ENCODE measurements at places on chromosomes 1 and 21.

DNA sequence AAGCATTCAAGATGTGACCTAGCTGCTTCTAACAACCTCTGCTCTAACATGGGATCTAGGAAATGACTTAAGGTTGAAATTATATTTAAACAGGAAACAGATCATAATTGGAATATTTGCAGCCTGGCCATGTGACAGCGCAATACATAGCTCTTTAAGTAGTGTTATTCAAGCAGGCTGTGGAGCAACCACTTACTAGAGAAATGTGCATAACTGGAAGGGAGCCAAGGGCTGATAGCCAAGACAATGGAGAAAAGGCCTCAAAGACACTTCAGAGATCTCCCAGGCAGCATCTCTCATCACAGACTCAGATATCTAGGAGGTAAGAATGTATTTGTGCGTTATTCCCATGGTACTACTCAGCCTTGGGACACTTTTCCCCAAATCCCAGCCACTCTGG is 823.0 kb upstream of the PRMT6 start:
- DNase-seq = no peak

DNA sequence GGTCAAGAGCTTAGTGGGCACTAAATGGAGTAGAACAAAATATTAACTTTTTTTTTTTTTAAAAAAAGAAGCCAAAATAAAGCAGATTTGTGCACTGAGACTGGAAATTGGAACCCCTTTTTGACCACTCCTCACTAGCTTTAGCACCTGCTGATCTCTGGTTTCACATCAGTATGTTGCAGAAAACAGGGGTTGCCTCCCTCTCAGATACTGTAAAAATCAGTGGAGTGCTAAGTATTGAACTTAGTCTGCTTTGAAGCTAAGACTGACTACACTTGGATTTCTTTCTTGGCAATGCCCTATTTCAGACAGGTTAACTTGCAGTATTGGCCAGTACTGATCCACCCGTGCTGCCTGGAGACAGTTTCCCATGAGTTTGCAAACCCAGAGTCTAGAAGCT is 2.7 kb upstream of the KIAA0040 start:
- no peak for DNase-seq

DNA sequence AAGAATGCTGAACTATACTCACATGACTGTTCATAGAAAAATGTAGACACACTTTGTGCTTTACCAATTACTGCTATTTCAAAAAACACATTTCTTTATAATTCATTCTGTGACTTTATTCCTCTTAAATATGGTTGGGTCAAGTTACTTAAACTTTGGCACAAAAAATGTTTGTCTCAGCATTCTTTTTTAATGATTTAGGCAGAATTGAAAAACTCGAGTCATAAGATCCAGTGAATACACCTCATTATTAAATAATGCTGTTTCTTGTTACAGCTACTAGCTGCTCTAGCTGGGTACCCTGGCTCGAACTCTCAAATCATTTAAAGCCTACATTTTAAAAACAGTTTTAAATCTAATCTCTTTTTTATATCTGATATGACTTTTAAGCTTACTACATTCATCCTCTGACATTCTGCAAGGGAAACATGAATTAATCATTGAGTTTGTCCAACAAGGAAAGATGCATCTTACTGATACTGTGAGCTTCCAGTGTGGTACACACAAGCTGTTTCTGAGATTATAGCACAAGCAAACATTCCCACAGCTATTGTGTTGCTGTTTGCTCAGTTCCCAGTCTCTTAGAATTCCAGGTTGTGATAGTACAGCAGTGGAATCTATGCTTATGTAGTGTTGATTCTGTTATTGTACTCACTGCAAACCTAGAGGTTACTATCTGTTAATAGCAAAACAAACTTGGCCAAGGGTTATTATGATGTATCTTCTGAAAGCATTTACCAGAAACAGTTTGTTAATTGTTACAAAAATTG is 746.5 kb downstream of the USP25 start:
- DNase-seq = no peak

DNA sequence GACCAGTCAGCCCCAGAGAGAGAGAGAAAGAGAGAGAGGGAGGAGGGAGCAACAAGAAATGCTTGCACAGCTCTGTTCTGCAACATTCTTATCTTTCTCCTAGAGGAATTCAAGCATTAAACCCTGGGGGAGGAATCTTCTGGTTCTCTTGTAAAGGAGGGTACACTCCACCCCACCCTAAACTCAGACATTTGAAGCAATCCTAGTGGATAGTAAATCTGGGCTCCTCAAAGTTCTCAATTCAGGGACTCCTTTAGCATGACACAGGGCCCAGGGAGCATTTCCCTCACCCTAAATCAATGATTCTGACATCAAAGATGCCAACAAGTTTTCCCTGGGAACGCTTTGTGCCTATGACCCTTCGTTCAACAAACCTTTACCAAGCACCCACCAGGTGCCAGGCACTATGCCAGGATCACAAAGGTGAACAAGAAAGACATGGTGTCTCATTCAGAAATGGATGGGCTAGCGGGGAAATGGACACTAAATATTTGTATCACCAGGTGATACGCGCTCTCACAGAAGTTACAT is 11.9 kb upstream of the CAPN2 start:
- no peak for DNase-seq

- no peak for DNase-seq
These were observed 181.1 kb downstream of the DYRK1A start for GRCh38 chr21:37547615-37548200.

DNA sequence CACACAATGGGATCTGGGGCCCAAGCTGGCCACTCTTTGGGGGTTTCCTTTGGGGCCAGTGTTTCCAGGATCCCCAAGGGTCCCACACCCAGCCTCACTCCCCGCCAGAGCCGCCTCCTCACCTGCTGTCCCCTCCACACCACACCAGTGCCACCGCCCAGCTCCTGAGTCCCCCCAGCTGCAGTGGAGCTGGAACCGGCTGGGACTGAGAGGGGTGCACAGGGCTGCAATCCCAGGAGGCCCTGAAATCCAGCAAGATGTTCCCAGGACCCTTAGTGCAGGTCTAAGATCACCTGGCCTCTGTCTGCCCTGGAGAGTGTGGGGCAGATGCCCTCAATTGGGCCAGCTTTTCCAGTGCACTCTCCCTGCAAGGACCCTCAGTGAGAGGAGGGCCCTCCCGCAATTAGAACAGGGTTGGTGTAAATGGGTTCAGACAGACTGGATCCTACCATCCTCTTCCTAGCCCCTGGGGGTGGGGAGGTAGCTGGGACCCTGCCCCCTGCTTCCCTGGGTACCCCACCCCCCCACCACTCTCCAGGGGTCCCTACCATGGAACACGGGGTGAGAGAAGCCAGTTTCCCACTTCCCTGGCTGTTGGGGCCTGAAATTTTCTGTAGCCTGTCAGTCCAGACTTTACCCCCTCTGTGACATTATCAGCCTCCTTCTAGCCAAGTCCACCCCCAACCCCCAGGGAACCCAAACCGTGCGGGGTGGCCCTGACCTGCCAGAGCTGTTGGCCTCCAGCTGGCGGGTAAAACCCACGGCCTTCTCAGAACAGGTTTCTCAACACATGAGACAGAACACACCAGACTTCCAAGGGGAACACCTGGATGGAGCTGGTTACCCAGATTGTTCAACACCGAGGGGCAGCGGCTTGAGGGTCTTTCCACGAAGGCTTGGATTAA is 7.0 kb downstream of the KRTAP10-12 start:
- DNase-seq = no peak

DNA sequence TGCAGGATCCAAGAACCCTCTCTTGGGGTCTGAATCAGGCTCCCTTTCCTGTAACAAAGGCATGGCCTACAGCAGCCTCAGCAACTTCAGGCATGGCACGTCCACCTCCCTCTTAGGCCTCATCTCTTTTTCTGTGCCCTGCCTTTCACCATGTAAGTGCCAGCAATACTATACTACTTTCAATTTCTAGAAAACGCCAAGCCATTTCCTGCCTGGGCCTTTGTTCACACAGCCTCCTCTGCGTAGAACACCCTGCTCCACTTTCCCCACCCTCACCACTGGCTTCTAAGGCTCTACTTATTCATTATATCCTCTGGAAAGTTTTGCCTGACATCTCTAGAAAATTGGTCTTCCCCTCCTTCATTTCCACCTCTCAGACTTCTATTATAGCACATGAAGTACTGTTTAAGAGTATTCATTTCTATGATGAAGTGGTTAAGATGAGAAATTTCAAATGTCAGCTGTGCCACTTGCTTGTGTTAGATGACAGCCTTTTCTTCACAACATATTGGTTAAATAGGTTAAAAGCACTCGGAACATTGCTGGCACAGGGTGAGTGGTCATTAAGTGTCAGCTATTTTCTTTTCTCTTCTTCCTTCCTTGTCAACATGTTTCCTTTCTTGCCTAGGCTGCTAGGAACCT is 41.6 kb upstream of the VWA5B1 start:
- no peak for DNase-seq

- DNase-seq = no peak
These were observed 49.9 kb downstream of the COL11A1 start for GRCh38 chr1:103058391-103058790.

GRCh38 chr1:117600966-117601365 is 4.9 kb upstream of the TENT5C start:
- no peak for DNase-seq

DNA sequence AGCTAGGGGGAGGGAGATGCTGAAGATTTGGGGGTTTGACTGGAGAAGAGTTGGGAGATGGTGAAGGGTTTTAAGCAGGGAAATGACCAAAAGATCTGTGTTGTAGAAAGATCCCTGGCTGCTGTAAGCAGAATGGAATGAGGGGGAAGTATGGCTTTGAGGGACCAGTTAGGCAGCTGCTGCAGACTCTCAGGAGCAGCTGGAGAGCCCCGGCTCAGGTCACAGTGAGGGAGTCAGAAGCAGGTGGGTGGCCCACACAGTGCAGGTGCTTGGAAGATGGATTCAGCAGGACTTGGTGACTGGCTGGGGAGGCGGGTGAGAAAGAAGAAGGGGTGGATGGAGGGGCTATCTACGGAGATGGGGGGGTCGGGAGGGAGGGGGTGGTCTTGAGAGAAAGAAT is 35.7 kb downstream of the EDN2 start:
- no peak for DNase-seq

DNA sequence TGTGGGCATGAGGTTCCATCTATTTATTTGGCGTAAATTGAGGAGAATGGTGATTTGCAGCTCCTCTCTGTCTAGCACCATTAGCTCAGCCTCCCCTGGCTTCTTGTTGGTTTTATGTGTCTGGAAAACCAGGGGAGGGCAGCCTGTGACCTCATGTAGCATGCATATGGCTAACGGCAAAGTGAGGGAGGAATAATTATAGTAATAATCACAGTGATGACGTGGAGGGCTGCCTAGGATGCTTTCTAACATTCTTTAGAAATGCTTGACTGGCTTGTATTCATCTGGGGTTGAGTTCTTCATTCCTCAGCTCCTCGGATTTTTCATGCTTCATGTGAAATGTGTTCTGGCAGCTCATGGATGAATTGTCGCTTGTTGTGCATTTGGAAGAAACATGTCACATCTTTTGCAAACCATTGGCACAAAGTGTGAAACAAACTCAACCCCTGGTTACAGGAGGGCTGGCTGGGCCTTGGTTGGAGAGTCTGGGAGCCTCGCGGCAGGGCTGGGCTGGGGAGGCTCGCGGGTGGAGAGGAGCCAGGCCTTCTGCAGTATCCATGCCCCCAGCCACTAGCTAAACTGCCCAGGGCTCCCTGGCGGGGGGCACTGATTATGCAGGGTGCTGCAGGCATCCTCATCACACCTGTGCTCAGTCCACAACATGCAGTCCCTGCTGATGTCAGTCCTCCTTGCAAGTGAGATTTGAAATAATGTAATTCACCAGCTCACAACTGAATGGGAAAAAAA is 149.6 kb downstream of the DISC1 start:
- no peak for DNase-seq
